ENCODE measurements at places on chromosomes 11 and 22.

DNA sequence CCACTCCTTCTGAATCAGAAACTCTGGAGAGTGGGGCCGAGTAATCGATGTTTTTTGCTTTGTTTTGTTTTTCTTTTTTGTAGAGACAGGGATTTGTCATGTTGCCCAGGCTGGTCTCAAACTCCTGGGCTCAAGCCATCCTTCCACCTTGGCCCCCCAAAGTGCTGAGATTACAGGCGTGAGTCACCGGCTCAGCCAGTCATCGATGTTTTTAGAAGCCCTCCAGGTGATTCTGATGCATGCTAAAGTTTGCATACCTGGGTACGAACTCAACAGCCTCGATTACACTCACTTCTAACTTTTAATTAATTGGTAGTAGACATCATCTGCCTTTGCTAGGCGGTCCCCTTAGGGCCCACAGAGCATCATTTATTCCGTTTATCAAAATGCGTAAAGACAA lies 50.3 kb downstream of the C11orf71 start:
- DNase-seq, result no peak

- no peak for DNase-seq
Measured at GRCh38 chr11:27211370-27212127, 151.5 kb downstream of the CCDC34 start.

DNA sequence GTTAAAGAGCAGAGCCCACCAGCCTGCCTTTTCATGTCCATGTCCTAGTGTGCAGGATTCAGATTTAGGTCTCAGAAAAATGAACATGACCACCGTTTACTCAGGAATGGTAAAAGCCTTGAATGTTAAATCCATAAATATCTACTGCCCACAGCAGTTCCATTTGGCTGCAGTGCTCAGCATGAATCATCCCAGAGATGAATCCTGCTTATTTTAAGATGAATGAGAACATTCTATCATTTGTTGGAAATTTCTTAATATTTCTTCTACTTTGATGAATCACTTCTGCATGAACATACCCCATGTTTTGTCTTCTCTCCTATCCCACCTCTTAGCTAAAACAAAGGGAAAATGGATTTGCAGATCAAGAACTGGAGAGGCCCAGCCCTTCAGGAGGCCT lies 47.5 kb upstream of the AQP11 start:
- no peak for DNase-seq

GRCh38 chr11:36744375-36745168 lies 146.5 kb upstream of the RAG2 start:
- DNase-seq, result peak; percentile 32

DNA sequence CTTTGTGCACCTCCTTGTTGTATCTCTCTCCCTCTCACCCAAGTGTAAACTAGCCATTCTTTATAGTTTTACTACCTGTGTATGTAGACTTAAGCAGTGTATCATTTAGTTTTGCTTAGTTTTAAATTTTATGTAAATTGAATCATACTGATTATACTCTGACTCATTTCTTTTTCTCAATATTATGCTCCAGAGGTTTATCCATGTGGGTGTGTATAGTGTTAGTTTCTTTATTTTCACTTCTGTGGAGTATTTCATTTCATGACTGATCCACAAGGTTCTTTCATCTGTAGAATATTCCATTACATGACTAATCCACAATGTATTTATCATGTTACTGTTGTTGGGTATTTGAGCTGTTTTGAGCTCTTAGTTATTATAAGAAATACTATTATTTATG lies 62.0 kb downstream of the CCDC34 start:
- no peak for DNase-seq

DNA sequence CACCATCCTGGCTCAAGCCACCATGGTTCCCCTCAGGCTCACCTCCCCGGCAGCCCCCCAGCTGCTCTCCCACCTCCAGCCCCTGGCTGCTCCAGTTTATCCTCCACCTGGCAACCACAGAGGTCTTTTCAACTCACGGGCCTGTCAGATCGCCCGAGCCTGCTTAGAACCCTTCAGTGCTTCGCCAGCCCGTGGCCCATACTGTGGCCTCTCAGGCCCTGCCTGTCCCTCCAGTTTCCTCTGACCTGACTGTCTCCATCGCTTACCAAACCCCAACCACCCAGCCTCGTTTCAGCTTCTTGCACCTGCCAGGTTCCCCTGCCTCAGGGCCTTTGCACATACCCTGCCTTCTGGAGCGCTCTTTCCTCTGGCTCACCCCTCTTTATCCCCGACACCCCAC lies 6.9 kb downstream of the KCNC1 start:
- no peak for DNase-seq

- DNase-seq, result no peak
Measured at GRCh38 chr11:7546324-7546791, 32.6 kb downstream of the PPFIBP2 start.

- DNase-seq, result no peak
Measured at GRCh38 chr11:88353835-88354496, 16.4 kb upstream of the CTSC start.
